ENCODE measurements at places on chromosomes 3 and 15.

DNA sequence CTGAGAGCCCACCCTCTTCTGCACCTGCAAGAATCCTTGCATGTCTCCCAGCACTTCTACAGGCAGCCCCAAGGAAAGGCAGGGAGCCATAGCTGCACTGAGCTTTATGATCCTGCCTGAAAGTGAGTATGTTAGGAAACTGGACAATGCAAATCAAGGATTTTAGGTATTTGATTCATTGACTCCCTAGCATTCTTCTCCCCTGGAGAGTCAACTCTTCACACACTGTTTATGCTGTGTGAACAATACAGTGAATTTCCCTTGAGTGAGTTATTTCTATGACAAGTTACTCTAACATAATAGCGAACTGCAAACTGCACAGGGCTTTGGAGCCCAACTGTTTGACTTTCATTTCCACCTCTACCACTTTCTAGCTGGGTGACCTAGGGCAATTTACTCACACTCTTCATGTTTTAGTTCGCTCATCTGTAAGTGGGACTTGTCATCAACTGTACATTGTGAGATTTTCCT, 96.0 kb upstream of the PHLDB2 start:
- no peaks in the 10 kb centered on the region for H3K36me3 ChIP-seq
- no peak overlapping the region for H3K27ac ChIP-seq
- no peak for DNase-seq
- H3K27me3 ChIP-seq = no peaks in the 10 kb centered on the region
- H3K4me1 ChIP-seq = no peaks in the 10 kb centered on the region

DNA sequence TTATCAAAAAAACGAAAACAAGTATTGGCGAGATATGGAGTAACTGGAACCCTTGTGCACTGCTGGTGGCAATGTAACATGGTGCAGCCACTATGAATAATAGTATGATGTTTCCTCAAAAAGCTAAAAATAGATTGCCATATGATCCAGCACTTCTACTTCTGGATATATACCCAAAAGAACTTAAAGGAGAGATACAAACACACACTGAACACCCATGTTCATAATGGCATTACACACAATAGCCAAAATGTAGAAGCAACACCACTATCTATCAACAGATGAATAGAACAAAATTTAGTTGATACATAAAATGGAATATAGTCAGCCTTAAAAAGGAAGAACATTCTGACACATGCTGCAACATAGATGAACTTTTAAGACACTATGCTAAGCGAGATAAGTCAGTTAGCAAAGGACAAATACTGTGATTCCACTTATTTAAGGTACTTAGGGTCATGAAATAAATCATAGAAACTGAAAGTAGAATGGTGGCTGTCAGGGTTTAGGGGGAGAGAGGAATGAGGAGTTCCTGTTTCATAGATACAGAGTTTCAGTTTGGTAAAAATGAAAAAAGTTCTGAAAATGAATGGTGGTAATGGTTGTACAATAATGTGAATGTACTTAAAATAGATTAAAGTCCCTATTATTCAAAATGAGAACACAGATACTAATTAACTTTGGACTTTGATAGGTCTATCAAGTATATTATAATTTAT, 59.4 kb upstream of the IMPG2 start:
- H3K4me1 ChIP-seq = peaks cover 28% of the 10 kb centered on the region
- H3K36me3 ChIP-seq = no peaks in the 10 kb centered on the region
- H3K4me3 ChIP-seq = peak overlapping the region; percentile 57
- H3K27ac ChIP-seq = peak overlapping the region; percentile 63
- H3K27me3 ChIP-seq = no peaks in the 10 kb centered on the region
- peak; percentile 45 for DNase-seq

GRCh38 chr3:71651625-71652024, 68.1 kb upstream of the FOXP1 start:
- H3K4me1 ChIP-seq = no peaks in the 10 kb centered on the region
- H3K4me3 ChIP-seq = no peak overlapping the region
- no peaks in the 10 kb centered on the region for H3K27me3 ChIP-seq

GRCh38 chr3:62193586-62194345, 179.6 kb downstream of the FEZF2 start:
- DNase-seq = no peak
- H3K27me3 ChIP-seq = no peaks in the 10 kb centered on the region
- H3K4me3 ChIP-seq = no peak overlapping the region
- peaks cover 3% of the 10 kb centered on the region for H3K4me1 ChIP-seq

Measured in immature natural killer cell (primary cell).